Calu3 (cell line): ENCODE measurements at places on chromosomes 7 and 10. TPM values are rescaled to one million over a fixed set of nuclear protein-coding genes. Genes with fewer than 3 reads are reported as not detected.

DNA sequence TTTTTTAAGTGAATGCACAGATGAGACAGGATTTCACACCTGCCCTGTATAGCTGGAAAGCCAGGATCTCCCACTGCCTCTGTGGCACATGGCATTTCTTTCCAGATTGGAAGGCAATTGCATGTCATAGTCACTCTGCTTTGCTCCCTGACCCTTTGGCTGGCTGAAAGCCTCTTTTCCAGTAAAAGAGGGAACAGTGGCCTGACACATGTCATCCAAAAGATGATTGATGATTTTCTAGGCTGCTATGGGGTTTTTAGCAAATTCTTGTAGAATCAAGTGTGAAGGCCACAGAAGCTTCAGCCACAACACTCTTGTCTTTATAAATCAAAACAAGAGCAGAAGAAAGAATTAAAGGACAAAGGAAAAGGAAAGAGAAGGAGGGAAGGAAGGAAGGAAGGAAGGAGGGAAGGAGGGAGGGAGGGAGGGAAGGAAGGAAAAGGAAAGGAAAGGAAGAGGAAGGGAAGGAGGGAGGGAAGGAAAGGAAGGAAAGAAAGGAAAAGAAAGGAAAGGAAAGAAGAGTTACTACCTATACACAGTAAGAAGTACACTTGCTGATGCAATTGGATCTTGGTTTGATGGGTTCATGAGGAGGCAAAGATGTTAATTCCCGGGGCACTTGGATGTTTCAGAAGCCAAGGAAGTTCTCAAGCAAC is 158.9 kb upstream of the FRMD4A start:
- no peaks in the 10 kb centered on the region for H3K36me3 ChIP-seq
- no peak overlapping the region for H3K27ac ChIP-seq
- no peak for DNase-seq
- peaks cover 14% of the 10 kb centered on the region for H3K4me1 ChIP-seq
- H3K27me3 ChIP-seq = peaks cover 45% of the 10 kb centered on the region

GRCh38 chr7:11196143-11196542 is 222.5 kb downstream of the PHF14 start:
- H3K27ac ChIP-seq = no peak overlapping the region
- H3K36me3 ChIP-seq = no peaks in the 10 kb centered on the region
- DNase-seq = no peak

DNA sequence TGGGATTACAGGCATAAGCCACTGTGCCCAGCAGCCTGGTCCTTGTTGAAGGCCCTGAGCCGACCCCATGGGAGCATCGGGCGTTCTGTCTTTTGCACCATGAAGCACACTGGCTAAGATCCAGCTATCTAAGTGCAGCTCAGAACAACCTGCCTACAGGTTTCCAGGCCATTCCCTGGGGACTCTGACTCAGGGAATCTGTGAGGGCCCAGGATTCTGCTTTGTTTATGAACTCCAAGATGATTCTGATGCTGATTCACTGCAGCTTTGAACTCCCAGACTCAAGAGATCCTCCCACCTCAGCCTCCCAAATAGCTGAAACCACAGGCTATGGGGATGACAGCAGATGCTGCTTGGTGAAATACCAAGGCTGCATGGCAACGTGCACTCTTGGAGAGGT is 30.2 kb downstream of the NPTX2 start:
- peaks cover 54% of the 10 kb centered on the region for H3K27me3 ChIP-seq
- no peak for DNase-seq
- H3K4me3 ChIP-seq = no peak overlapping the region
- H3K4me1 ChIP-seq = no peaks in the 10 kb centered on the region

GRCh38 chr7:89772276-89772675 is 382.0 kb upstream of the STEAP1 start:
- H3K27me3 ChIP-seq = no peaks in the 10 kb centered on the region
- H3K36me3 ChIP-seq = no peaks in the 10 kb centered on the region
- no peak overlapping the region for H3K4me3 ChIP-seq
- peaks cover 16% of the 10 kb centered on the region for H3K4me1 ChIP-seq
- H3K27ac ChIP-seq = no peak overlapping the region

- no peaks in the 10 kb centered on the region for H3K4me1 ChIP-seq
- no peak overlapping the region for H3K4me3 ChIP-seq
- H3K27me3 ChIP-seq = no peaks in the 10 kb centered on the region
- no peak overlapping the region for H3K27ac ChIP-seq
Observed at GRCh38 chr10:45403151-45403550, 29.1 kb downstream of the ALOX5 start.

GRCh38 chr7:114530057-114530611 is 115.5 kb downstream of the FOXP2 start:
- H3K4me3 ChIP-seq = no peak overlapping the region
- H3K4me1 ChIP-seq = peaks cover 7% of the 10 kb centered on the region
- DNase-seq = no peak

GRCh38 chr10:99619851-99620710 is at the start of gene SLC25A28:
Gene SLC25A28, minus strand, starts transcription at chr10:99620439. Its CDS starts 104 bp downstream, at chr10:99620335.
- DNase-seq = peak; percentile 91
- H3K36me3 ChIP-seq = peaks cover 34% of the 10 kb centered on the region
- peak within 1 kb of the TSS; percentile 95 for H3K27ac ChIP-seq
- H3K4me3 ChIP-seq = peak within 1 kb of the TSS; percentile 72

DNA sequence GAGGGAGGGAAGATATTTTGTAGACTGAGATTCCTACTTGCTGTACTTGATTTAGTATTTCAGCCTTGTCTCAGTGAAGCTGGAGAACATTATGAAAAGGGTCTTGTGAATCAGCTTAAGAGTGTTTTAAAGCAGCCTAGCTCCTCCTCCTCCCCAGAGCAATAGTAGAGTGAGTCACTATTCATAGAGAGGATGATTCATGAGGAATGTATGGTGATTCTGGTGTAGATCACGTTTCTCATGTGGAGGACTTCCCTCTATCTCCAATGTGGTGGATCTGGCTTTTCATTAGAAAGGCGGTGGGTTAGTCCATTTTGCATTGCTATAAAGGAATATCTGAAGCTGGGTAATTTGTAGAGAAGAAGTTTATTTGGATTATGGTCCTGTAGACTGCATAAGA is 340.1 kb upstream of the CHRM2 start:
- H3K27ac ChIP-seq = no peak overlapping the region
- no peaks in the 10 kb centered on the region for H3K27me3 ChIP-seq
- H3K36me3 ChIP-seq = no peaks in the 10 kb centered on the region
- no peak for DNase-seq

SCRN1 gene
- total RNA-seq = 116 and 130 TPM in 2 replicates
